ENCODE measurements at places on chromosomes 7 and 10.

GRCh38 chr10:2128991-2129390 is 391.7 kb upstream of the ADARB2 start:
- no peak for DNase-seq

DNA sequence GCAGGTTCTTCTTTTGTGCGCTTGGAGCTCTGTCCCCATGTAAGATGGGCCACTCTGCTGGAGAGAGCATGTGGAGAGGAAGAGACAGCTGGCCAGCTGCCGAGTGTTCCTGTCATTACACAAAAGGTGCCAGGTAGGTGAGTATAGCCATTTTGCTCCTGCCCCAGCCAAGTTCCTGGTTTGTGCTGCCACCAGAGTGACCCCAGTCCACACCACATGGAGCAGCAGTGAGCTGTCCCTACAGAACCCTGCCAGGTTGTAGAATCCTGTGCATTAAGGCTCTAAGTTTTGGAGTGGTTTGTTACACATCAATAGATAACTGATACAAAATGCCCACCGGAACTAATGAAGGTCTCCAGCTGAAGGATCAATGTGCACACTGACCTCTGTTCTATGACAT is 84.6 kb upstream of the GHITM start:
- DNase-seq = no peak

DNA sequence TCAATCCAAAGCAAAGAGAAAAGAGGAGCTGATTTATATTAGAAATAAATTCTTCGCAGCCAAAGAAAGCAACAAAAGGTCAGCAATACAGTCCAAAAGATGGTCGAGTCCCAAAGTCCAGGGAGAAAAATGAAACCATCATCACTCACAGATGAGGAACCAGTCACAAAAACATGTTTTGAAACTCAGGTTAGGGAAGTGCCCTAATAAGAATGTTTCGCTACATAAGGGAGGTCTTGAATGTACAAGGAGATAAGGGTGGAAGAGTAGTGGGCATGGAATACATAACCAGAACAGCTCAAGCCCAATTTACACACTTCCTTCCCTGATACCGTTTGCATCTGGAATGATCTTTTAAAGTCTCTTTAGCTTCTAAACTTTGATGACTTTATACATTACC is 53.6 kb downstream of the VPS41 start:
- no peak for DNase-seq

- DNase-seq = peak; percentile 58
These were observed 208.4 kb upstream of the KLF14 start for GRCh38 chr7:130942211-130942964.

DNA sequence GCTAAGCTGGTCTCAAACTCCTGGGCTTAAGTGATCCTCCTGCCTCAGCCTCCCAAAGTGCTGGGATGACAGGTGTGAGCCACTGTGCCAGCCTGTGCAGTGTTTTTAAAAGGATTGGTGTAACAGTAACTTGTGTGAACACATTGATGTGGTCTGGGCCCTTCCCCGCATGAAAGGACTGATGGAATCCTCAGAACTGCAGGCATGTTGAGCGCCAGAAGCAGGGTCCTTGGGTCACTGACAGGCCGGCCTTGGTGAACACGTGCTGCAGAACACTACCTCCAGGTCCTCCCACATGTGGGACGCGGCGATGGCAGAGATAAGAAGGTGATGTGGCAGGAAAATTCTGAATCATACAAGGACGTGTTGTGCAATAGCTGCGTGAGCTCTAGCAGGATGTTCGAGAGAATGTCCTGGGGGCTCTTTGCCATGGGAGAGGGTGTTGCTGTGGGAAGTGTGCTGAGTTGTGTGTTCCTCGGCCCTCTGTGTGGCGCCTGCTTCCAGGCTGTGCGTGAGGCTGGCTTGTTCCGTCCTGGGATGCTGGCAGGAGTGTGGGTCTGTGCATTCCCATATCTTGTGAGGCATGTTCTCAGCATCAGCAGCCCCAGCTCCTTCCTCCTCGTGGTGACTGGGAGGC is 68.2 kb downstream of the DNAJB6 start:
- no peak for DNase-seq

GRCh38 chr10:13590886-13591285 is 4.1 kb downstream of the PRPF18 start:
- no peak for DNase-seq

GRCh38 chr10:98141484-98142073 is 7.1 kb downstream of the R3HCC1L start:
- DNase-seq = no peak

DNA sequence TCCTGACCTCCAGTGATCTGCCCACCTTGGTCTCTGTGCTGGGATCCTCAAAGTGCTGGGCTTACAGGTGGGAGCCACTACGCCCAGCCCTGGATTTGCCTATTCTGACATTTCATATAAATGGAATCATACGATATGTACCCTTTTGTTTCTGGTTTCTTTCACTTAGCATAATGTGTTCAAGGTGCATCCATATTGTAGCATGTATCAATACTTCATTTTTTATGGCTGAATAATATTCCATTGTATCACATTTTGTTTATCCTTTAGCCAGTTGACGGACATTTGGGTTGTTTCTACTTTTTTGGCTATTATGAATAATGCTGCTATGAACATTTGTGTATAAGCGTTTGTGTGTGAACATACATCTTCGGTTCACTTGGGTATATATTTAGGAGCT is 4.8 kb upstream of the HILPDA start:
- no peak for DNase-seq

GRCh38 chr7:71867626-71868025 is 544.5 kb downstream of the CALN1 start:
- no peak for DNase-seq

DNA sequence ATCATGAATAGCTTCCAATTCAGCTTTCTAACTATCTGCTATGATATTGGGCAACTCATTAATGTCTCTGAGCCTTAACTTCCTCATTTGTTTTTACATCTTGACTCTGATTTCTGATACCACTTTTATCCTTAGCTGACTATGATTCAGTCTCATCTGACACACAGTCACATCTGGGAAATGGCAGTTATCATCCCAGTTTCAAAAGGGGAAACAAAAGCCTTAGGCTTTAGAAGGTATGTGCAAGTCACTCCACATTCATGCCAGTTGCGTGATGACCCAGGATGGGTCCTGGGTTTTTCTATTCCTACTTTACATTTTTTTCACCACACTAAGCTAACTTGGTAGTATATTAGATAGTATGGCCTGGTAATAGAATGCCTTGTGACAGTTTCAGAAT is 12.7 kb downstream of the SCIN start:
- DNase-seq = no peak

DNA sequence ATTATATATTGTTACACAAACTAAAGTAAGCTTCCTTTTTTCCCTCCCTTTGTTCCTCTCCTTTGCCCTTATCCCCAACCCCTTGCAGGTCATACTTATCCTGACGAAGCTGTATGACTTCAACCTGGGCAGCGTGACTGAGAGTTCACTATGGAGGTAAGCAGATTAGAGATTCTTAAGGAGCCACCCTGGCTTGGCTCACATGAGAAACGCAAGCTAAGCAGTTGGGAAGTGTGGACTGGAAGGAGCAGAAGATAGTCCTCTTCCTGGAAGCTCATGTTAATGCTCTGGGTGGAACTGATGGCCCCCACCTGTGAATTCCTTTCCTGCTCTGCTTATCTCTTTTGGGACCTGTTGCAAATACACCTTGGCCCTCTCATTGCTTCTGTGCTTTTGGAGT is 201.6 kb downstream of the SORCS3 start:
- DNase-seq = no peak

DNA sequence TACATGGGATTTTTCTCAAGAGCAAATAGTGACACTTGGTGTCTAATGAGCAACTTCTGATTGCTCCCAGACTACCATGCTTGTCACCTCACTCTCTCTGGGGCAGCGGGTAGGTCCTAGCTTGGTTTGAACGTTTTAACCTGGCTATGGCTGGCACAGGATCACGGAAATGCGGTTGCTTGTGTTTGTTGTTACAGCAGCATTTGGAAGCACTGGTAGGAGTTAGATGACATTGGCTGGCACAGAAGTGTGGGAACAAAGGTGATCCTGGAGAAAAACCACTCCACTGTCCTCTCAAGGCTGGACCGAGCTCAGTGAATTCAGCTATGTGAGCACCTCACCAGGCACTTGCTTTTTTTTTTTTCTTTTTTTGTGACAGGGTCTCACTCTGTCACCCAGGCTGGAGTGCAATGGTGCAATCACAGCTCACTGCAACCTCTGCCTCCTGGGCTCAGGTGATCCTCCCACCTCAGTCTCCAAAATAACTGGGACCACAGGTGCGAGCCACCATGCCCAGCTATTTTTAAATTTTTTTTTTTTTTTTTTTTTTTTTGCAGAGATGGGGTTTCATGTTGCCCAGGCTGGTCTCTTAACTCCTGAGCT is 3.5 kb upstream of the PFKFB3 start:
- no peak for DNase-seq

- no peak for DNase-seq
These were observed 78.7 kb downstream of the FRMPD2 start for GRCh38 chr10:48195803-48196202.

DNA sequence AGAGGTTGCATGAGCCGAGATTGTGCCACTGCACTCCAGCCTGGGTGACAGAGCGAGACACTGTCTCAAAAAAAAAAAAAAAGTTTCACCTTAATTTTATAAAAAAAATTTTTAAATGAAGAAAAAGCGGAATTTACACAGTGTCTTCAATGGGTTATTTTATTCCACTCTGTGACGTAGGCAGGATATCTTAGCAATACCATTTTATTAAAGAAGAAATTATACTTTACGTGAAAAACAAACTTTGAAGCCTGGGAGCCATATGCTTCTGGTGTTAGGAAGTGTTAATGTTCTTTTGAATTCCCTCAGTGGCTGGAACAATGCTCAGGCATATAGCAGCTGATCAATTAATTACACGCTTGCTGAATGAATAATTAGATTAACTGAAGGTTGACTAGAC is 77.7 kb downstream of the CLEC2L start:
- no peak for DNase-seq

- DNase-seq = no peak
These were observed 11.6 kb downstream of the NKX2-3 start for GRCh38 chr10:99544322-99544721.

DNA sequence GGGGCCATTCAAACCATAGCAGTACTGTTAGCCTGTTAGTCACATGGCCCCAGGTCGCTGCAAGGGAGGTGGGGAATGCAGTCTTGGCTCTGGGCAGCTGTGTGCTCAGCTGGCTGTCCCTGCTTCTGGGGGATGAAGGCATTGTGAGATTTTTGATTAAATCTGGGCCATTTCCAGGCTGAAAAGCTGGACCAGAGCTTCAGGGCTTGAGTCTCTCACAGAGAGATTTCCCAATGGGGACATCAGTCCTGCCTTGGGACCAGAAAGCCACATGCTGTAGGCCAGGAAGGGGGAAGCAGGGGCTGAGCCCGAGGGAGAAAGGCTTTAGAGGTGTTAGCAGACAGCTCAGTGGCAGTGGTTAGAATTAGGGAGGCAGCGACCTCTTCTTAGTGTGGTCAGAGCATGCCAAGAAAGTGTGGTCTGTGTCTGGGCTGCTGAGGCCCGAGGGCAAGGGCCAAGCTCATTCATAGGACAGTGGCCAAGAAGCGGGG is 33.6 kb downstream of the PALD1 start:
- no peak for DNase-seq

DNA sequence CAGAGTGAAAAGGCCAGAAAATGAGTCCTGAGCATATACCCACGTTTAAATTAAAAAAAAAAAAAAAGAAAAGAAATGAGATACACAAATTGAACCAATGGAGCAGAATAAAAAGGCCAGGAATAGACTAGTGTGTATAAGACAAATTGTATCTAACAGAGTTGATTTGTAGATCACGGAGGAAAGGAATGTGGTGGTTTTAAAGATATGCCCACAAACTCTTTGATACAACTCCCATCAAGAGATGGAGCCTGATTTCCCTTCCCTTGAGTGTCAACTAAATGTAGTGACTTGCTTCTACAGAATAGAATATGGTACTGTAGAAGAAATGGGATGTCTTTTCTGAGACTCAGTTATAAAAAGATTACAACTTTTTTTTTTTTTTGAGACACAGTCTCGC is 10.4 kb downstream of the SYPL1 start:
- no peak for DNase-seq

- DNase-seq = no peak
These were observed 4.4 kb upstream of the VSTM4 start for GRCh38 chr10:49119746-49120145.

GRCh38 chr7:69953136-69954067 is 355.1 kb downstream of the AUTS2 start:
- no peak for DNase-seq

GRCh38 chr7:3895341-3896116 is 594.5 kb downstream of the SDK1 start:
- no peak for DNase-seq

- no peak for DNase-seq
These were observed 2.0 kb downstream of the VOPP1 start for GRCh38 chr7:55570218-55570873.

DNA sequence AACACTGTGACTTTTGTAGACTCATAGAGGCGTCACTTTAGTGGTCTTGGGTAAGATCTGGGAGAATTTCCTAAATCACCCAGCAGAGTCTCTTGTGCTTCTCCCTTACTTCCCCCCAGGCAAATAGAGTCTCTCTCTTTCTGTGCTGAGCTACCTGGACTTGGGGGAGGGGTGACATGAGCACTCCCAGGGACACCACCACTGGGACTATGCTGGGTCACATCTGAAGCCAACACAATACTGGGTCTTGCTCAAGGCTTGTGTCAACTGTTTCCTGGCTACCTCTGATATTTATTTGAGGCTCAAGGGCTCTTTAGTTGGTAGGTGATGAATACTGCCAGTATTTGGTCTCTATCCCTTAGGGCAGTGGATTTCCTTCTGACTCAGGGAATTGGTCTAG is 214.6 kb upstream of the TPK1 start:
- no peak for DNase-seq

GRCh38 chr10:108412323-108412722 is 1247.8 kb upstream of the SORCS1 start:
- no peak for DNase-seq

DNA sequence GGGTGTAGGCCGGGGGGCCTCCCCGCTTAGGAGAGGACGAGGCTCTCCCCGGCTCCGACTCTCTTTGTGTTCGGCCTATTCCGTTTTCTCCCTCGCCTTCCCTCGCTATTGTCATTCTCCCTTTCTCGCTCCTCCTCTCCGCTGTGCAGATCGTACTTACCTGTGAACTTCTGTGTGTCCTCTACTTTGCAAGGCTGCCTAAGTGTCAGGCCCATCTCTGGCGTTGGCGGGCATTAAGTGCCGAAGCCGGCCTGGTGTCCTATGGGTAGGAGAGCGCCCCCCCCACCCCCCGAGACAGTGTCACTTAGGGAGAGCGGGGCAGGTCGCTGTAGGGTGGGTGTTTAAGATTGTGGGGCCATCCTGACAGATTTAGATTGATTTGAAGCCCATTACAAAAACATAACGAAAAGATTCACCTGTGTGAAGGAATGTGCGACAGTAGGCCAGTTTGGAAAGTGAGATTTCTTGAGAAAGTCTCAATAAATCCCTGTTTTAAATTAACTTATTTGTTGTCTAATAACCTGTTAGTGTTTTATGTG is 579 bp downstream of the RBM33 start:
- peak; percentile 32 for DNase-seq
